ENCODE measurements at places on chromosomes 13 and 19.

GRCh38 chr19:55079400-55080038 is 3.9 kb downstream of the EPS8L1 start:
- DNase-seq: no peak

- DNase-seq: no peak
Observed at GRCh38 chr13:103036268-103036667, 29.9 kb downstream of the SLC10A2 start.

- no peak for DNase-seq
Observed at GRCh38 chr13:42715909-42716308, 65.5 kb upstream of the FAM216B start.

DNA sequence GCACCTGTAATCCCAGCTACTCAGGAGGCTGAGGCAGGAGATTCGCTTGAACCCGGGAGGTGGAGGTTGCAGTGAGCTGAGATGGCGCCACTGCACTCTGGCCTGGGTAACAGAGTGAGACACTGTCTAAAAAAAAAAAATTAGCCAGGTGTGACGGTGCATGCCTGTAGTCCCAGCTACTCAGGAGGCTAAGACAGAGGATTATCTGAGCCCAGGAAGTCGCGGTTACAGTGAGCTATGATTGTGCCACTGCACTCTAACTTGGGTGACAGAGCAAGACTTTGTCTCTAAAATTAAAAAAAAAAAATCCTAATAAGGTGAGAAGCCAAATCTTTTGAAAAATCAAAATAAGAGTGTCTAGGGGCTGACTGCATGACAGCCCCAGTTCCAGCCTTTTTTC is 9.7 kb upstream of the CEBPA start:
- DNase-seq: no peak

DNA sequence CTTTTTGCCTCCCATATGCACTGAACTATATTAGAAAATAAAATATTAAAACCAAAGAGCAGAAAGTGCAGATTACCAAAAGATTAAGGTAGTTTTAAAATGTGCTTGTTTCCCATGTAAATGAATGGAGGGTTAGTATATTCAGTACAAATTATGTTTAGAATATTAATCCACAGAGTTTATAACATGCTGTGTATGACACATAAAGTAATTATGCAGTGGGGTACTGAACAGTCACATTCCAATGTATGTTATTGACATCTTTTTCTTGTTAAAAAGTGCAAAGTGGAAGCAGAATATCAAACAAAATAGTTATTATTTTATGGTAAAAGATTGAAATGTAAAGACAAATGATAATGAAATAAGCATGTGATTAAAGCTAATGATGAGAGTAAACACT is 79.3 kb downstream of the GPC6 start:
- DNase-seq: peak; percentile 57

- DNase-seq: no peak
Observed at GRCh38 chr19:29971002-29971401, 29.0 kb downstream of the URI1 start.

DNA sequence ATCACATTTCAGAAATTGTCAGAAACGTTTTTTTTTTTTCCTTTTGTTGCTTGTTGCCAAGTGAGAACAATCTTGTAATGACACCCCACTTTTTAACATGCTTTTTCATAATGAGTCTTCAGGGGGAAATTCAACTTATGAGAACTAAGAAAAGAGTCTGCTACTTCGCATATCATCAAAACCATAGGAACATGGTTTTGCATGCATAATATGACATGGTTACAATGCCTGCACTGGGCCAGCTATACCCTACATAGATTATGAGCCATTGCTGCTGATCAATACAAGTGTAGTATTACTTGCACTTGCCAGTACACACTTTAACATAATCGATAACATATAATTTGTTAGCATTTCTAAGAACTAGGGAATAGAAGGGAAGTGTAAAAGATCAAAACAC is 191.0 kb upstream of the NBEA start:
- DNase-seq: no peak

- peak; percentile 66 for DNase-seq
Observed at GRCh38 chr13:60572003-60572798, 175.2 kb downstream of the TDRD3 start.

- no peak for DNase-seq
Observed at GRCh38 chr13:108407495-108407894, 138.0 kb downstream of the TNFSF13B start.

GRCh38 chr13:57123681-57124080 is 17.0 kb upstream of the PRR20A start:
- no peak for DNase-seq

- DNase-seq: peak; percentile 42
Observed at GRCh38 chr19:1400281-1401137, 833 bp downstream of the GAMT start.

GRCh38 chr19:48025480-48025879 is 18.4 kb downstream of the CABP5 start:
- no peak for DNase-seq

- DNase-seq: no peak
Observed at GRCh38 chr13:83297586-83298290, 584.5 kb downstream of the SLITRK1 start.

GRCh38 chr13:43284162-43284561 is 260.8 kb downstream of the DNAJC15 start:
- peak; percentile 80 for DNase-seq

DNA sequence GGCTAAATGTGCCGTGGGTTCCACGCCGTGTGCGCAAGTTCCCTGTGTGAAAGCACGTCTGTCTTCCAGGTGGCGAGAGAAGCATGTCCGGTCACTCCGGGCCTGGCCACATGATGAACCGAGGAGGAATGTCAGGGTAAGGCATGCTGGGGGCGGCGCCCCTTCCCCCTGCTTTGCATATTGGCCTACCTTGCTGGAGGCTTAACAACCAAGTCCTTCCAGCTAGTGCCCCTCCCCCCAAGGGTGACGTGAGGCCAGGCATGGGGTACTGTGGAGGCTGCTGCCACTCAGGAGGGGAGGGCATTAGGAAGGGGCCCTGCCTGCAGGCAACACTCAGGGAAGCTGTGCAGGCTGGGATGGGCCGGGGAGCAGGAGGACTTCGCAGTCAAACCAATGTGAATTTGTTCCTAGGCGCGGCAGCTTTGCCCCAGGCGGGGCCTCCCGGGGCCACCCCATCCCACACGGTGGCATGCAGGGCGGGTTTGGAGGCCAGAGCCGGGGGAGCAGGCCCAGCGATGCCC is 12.5 kb downstream of the MICOS13 start:
- no peak for DNase-seq

- DNase-seq: no peak
Observed at GRCh38 chr13:41825691-41826090, 135.2 kb downstream of the VWA8 start.

DNA sequence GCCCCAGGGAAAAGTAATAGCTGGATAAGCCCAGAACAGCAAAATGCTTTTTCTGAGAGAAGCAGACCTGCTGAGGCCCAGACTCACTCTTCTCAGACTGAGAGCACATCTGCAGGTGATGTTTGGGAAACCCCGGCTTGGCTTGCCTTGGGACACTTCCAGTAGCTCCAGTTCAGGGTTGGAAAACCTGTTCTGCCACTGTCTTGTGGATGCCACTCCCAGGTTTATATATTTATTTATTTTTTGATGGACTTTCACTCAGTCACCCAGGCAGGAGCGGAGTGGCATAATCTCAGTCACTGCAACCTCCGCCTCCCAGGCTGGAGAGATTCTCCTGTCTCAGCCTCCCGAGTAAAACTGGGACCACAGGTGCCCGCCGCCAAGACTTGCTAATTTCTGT is 8.0 kb upstream of the SMARCA4 start:
- no peak for DNase-seq

All from EL (cell line).